Lower lobe of right lung (tissue), 2 donors: ENCODE measurements at places on chromosomes 7 and 10.

GRCh38 chr7:21939136-21939857, 6.4 kb downstream of the CDCA7L start:
- DNase-seq, result no peak

GRCh38 chr10:128624656-128625530, 498.7 kb upstream of the MKI67 start:
- DNase-seq, result no peak

- DNase-seq, result no peak
These were observed 972 bp upstream of the CXCL12 start for GRCh38 chr10:44385696-44386441.

GRCh38 chr7:108869070-108869469, 299.4 kb downstream of the DNAJB9 start:
- DNase-seq, result no peak

- DNase-seq, result peak; percentile 10
These were observed 86.2 kb downstream of the SH3PXD2A start for GRCh38 chr10:103769176-103769575.

GRCh38 chr10:23522345-23522744, 83.5 kb downstream of the OTUD1 start:
- no peak for DNase-seq

DNA sequence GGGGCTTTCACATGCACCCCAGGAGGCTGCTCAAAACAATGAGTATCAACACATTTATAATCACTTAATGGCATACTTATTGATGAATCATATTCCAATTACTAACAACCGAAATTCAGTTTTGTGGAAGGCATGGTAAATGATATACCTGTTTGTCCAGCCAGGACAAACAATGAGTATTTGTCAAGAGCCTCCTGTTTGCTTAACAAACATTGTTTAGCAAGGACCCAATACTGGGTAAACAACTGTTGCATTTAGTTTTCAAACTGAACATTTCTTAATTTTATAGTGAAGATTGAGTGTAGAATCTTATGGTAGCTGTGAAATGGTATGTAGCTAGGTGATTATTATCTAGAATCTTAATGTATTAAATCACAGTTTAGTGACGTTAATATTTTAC, 473.7 kb downstream of the ATRNL1 start:
- no peak for DNase-seq

DNA sequence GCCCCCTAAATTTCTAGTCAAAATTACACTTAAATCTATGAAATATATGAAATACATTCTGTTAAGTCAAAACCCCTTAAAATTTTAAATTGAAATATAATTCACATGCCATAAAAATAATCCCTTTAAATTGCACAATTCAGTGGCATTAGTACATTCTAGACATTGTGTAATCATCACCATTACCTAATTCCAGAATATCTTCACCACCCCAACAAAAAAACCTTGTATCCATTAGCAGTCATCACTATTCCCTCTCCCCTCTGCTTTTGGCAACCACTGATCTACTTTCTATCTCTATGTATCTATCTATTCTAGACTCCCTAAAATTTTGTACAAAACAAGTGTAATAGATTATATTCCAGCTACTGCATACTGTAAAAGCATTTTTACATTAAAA, 261.2 kb downstream of the GLI3 start:
- DNase-seq, result no peak

- no peak for DNase-seq
These were observed at the start of gene PSD for GRCh38 chr10:102418622-102419268. Gene PSD, minus strand, starts transcription at chr10:102418785. Its CDS starts 1,747 bp downstream, at chr10:102417038.

GRCh38 chr10:122249303-122249850, 21.7 kb upstream of the BTBD16 start:
- no peak for DNase-seq

GRCh38 chr7:88150033-88150432, 69.8 kb downstream of the SRI start:
- DNase-seq, result no peak

DNA sequence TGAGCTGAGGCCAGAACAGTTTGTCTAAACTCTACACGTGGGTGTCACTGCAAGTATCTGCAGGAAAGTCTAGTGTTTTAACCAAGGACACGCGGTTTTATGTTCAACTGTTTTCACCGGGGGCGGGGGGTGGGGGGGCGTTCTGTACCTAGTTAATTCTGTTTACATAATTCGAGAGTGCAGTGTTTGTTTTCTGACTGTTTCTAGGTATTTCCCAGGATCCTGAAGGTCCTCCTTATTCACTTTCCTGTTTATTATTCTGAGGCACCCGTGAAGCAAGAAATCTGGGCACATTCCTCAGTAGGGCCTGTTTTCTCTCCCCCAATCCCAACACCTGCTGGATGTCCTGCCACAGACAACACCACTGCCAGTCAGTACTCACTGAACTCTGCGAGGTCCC, 7.6 kb downstream of the LOXL4 start:
- no peak for DNase-seq

- no peak for DNase-seq
These were observed 60.8 kb downstream of the CHN2 start for GRCh38 chr7:29255199-29255878.

DNA sequence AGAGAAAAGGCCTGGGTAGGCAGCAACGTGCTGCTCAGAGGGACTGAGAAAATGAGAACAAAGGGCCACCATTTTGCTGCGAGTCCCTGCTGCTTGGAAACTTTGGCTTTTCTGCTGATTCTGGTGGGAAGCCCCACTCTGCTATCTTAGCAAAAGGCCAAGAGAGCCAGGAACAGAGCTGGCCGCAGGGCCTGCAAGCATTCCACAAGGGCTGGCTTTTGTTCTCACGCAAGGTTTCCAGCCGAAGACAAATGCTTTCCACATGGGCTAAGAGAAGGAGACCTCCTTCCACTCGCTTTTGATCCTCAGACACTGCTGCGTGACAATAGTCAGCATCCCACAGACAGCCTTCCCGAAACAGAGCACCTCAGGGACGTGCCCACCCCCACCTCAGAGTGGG, 163.1 kb downstream of the ARHGAP12 start:
- DNase-seq, result no peak

GRCh38 chr10:133141144-133141957, 18.7 kb upstream of the KNDC1 start:
- DNase-seq, result peak; percentile 37

DNA sequence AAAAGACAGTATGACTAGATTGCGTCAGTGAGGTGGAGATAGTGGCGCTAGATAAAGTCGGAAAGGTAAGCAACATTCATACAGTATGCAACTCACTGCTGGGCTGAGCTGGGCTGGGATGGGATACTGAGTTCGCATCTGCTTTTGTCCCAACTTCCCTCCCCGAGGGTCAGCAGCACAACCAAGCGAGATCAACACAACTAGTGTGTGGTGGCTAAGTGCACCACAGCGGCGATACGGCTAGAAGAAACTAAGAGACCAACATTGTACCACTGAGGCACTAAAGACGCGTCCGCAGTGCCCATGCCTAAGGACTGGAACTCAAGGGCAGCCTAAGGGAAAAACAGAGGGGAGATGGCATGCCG, 467 bp downstream of the EXOSC1 start:
- DNase-seq, result no peak

DNA sequence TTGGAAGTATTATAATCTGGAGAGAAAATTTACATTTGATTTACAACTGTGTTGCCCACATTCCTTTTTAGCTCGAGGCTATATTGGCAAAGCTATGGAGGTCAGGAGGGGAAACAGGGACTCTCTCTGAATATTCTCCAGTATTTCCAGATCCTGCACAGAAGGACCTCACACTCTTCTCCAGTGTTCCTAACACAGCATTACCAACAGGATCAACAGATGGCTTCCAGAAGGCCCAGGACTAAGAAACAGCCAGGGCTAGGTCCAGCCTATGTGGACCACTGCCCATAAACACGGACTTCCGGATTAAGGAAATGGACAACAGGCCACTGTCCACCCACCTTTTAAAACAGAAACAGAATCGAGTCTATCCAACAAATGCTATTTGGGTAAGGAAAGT, 65.3 kb downstream of the CHCHD3 start:
- DNase-seq, result no peak

GRCh38 chr7:123570390-123571182, 13.0 kb upstream of the NDUFA5 start:
- no peak for DNase-seq

DNA sequence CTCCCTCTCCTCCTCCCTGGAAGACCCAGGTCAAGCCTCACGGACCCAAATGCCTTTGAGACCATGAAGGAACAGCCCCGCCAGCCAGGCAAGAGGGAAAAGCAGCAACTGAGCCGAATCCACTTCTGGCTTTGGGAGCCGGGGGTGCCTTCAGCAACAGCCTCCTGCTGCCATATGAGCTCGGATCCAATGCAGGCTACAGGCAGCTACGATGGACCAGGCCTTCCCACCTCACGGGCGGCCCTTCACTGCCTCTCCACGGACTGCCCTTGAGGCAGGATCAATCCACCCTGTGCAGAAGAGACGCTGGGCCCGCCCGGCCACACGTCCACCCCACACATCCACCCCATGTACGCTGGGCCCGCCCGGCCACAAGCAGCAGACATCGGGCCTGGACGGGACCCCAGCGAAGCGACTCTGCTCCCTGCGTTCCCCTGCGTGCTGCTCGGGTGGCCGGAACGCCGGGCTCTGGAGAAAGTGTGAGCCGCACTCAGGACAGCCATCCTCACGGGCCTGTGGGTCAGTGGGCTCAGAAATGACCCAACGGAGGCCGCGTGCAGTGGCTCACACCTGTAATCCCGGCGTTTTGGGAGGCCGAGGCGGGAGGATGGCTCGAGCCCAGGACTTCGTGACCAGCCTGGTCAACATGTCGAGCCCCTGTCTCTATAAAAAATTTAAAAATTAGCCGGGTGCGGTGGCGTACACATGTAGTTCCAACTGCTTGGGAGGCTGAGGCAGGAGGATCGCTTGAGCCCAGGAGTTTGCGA, 82.0 kb downstream of the FOXL3 start:
- DNase-seq, result no peak

DNA sequence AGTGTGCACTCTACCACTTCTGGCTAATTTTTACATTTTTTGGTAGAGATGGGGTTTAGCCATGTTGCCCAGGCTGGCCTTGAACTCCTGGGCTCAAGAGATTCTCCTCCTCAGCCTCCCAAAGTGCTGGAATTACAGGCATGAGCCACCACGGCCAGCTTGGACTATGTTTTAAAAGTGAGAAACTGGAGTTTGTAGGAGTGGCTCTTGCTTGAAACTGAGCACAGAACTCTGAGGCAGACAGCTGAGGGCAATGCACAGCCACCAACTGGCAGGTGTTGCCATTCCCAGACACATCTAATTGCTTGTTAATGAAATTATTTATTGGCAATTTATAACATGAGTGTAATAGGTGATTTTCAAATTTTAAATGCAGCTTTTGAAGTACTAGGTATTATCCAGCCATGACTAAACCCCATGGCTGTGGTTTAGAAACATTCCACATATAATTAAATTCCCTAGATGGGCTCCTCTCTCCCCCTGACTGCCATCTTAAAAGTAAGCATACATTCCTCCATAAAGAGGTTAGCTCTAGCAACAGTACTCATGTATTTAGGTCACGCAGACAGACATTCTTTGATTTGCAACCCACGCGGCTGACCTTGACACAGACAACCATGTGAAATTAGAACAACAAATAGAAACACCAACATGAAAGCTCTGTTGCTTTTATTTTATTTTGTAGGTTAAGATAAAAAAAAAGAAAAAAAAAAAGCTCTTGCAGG, 19.8 kb downstream of the PANK1 start:
- DNase-seq, result no peak

DNA sequence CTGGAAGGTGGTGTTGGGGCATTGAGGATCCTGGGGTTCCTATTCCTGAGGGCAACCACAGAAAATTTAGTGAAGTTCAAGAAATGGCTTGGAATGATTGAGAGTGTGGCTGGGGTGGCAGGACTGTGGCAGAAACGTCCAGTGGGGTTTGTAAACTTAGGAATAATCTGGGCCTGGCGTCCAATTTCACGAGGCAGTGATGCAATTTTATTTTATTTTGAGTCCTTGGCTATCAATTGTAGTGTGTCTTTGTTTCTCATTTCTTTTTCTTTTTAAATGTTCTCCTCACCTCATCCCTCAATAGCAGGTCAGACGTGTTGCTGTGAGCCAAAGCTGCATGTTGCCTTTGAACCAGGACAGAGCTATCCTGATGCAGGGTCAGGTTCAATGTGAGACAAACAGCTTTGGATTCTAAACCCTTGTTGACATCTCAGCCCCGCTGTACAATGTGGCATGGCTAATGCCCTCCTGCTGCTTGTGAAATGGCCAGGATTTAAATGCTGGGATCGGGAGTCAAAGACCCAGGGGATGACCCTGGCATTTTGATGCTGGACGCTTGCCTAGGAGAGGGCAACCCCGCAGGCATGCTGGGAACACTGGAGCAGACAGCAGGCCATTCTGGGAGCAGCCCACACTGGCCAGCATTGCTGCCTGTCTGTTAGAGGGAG, 64.8 kb downstream of the RBM20 start:
- DNase-seq, result no peak

GRCh38 chr10:9137368-9137767, 1082.9 kb downstream of the GATA3 start:
- DNase-seq, result no peak
